ENCODE measurements at places on chromosomes 11 and 22.

- DNase-seq: no peak
Observed at GRCh38 chr11:36455658-36456111, 54.4 kb downstream of the TRAF6 start.

DNA sequence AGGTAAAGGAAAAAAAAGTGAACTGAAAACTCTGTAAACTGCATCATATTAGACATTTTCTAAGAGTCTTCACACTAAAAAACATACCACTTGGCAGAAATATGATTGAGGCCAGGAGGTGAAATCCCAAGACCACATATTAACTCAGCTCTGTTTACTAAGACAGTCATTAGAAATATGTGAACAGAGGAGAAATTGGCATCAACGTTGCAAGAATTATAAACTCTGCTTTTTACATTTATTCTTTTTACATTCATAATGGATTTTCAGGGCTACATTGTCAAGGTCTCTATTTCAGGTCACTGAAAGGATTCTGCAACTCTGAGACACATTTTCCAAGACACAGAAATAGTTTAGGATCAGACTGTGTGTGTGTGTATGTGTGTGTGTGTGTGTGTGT is 1364.0 kb downstream of the LRRC4C start:
- no peak for DNase-seq

DNA sequence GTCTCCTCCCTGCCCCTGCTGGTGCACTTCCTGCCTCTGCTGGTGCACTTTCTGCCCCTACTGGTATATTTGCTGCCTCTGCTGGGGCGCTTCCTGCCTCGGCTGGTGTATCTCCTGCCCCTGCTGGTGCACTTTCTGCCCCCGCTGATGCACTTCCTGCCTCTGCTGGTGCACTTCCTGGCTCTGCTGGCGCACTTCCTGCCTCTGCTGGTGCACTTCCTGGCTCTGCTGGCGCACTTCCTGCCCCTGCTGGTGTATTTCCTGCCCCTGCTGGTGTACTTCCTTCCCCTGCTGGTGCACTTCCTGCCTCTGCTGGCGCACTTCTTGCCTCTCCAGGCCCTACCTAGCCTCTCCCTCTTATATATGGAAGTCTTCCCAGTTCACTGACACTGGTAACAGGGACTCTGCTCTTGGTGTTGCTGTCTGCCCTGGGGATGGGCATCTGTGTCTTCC is 10.1 kb downstream of the MTFP1 start:
- peak; percentile 75 for DNase-seq

DNA sequence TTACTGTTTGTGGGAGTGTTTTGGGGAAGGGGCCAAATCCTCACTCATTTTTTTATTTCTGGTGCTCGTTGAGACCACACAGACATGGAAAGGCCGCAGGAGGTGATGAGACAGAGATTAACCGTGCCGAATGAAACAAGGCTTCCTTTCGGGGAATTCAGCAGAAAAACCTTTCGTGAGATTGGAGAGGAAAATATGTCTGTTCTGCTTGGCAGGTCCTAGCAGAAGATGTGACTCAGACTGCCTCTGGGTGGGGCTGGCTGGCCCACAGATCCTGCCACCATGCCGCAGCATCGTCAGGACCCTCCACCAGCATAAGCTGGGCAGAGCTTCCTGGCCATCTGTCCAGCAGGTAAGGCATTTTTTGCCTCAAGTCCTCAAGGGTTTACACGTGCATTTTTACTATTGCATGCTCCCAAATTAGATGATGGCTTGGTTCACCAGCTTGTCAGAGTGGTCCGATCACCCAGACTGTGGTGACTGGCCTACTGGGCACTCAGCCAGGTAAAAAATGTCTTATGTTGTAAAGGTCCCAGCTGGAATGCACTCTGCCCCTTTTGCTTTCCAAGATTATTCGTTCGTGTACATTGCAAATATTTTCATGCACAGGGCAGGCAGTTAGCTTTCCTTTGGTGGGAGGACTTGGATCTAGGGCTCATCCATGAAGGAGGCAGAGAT is 1.5 kb downstream of the DDB2 start:
- peak; percentile 78 for DNase-seq

- DNase-seq: no peak
Observed at GRCh38 chr11:45593992-45594391, 71.4 kb downstream of the CHST1 start.

DNA sequence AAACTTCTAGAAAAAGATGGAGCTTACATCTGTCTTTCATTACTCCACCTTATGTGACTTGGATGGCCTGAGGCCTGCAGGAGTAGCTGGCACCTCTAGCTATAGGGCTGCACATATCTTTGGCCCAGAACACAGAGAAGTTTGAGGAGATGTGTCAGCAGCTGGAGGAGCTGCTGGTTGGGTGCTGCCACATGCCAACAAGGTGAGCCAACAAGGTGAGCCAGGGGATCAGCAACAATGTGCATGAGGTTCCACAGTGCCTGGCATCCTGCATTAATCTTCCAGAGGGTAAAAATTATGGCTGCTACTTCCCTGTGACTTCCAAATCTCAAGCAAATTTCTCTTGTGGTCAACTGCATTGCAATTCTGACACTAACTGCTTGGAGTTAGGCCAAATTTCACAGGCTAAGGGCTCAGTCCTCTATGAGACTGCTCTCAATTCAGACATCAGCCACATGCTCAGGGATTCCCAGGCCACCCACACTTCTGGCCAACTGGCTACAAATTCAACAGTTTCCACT is 16.0 kb downstream of the RBM7 start:
- DNase-seq: no peak

GRCh38 chr11:42674436-42674835 is 637.4 kb upstream of the API5 start:
- no peak for DNase-seq

GRCh38 chr11:58866788-58867187 is 22.3 kb upstream of the GLYATL2 start:
- DNase-seq: no peak

DNA sequence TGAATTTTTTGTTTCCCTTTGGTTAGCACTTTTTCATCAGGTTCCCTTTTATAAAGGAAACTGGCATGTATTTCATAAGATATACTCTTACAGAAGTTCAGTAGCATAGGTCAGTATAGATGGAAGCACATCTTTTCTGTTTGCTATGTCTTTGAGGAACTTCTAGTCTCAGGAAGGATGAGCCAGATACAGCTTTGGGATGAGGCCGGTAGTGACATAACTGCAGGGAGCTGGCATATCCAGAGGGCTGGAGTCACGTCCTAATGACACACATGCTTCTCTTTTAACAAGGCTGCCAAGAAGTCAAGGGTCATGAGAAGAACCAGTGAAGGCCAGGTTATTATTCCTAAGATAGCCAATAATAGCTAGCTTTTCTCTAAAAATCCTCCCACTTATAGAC is 33.3 kb upstream of the ADSL start:
- no peak for DNase-seq

GRCh38 chr11:62033191-62034035 is 66.0 kb upstream of the FTH1 start:
- DNase-seq: no peak

GRCh38 chr11:112455791-112456190 is 195.1 kb upstream of the PLET1 start:
- no peak for DNase-seq

- DNase-seq: no peak
Observed at GRCh38 chr22:30813936-30814335, 119.3 kb downstream of the OSBP2 start.

GRCh38 chr11:104060004-104060794 is 23.8 kb downstream of the DDI1 start:
- no peak for DNase-seq

Data from activated CD4-positive, alpha-beta T cell treated with anti-CD3 and anti-CD28 coated beads for 4 hours (primary cell).